ENCODE measurements at places on chromosomes 16 and 17.

- no peak for DNase-seq
Observed at GRCh38 chr17:19290066-19290705, 53.0 kb downstream of the EPN2 start.

- no peak for DNase-seq
Observed at GRCh38 chr16:66519482-66520373, 30.2 kb downstream of the TK2 start.

DNA sequence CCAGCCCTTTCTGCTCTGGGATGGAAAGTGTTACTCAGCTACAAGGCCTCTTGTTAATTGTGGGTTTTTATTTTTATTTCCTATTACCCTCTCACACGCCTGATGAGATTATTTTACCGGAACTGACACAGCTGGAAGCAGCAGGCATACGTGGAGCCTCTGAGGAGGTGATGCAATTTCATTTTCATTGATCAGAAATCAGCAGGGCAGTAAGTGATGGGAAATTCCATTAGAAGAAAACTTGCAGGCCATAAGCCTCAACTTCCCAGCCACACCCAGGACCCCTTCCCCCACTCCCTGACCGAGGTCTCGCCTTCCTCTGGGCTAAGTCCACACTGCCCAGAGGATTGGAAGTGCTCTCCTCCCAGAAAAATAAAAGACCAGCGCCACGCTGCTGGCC, 69.7 kb downstream of the ZFHX3 start:
- no peak for DNase-seq

GRCh38 chr16:5215901-5216300, 118.3 kb upstream of the EEF2KMT start:
- no peak for DNase-seq

DNA sequence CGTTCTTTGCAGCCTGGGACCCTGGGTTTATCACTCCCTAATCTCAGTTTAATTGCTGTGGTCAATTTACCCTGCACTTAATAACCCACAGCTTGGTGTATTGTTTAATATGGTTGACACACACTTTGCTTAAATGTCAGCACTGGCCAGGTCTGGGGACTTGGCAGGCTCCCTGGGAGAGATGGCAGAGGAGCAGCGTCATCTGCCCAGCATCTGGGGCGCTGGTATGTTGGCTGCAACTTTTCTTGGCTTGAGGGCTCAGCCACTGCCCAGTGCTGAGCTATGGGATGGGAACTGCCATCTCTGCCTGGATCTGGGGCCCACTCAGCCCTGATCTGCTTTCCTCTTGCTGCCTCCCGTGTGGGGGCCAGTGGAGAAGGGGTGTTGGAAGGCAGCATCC, 115.7 kb upstream of the IRX3 start:
- no peak for DNase-seq

GRCh38 chr17:40499551-40500189, 1.8 kb downstream of the TNS4 start:
- peak; percentile 44 for DNase-seq

DNA sequence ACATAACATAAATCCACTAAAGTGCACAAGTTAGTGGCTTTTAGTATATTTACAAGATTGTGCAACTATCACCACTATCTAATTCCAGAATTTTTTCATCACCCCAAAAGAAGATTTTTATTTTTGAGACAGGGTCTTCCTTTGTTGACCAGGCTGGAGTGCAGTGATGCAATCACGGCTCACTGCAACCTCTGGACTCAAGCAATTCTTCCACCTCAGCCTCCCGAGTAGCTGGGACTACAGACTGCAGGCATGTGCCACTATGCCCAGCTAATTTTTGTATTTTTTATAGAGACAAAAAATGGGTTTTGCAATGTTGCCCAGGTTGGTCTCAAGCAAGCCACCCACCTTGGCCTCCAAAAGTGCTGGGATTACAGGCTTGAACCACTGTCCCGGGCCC, 15.1 kb downstream of the DRC7 start:
- no peak for DNase-seq

GRCh38 chr16:15907863-15908478, 19.6 kb upstream of the CEP20 start:
- DNase-seq, result peak; percentile 23

GRCh38 chr16:53953336-53953735, 249.4 kb downstream of the FTO start:
- no peak for DNase-seq

DNA sequence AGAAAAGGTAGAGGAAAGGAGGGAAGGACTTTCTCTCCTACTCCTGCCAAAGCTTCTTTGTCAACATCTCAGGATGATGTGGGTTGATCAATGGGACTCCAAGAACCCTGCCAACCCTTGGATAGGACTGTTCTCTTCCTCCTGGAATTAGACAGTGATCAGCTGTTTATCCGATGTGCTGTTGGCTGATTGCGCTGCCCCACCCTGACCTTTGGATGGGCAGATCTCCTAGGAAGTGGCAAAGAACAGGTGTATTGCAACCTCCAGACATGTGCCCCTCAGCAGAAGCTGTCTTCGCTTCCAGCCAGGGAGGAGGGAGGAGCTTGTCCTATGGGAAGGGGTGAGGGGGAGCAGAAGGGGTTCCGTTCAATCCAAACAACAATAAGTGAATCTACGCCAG, 30.5 kb downstream of the SLC5A11 start:
- no peak for DNase-seq

GRCh38 chr16:67150833-67151396, at the start of gene B3GNT9:
Gene B3GNT9, minus strand, starts transcription at chr16:67150998. Its CDS starts 513 bp downstream, at chr16:67150485.
- no peak for DNase-seq

DNA sequence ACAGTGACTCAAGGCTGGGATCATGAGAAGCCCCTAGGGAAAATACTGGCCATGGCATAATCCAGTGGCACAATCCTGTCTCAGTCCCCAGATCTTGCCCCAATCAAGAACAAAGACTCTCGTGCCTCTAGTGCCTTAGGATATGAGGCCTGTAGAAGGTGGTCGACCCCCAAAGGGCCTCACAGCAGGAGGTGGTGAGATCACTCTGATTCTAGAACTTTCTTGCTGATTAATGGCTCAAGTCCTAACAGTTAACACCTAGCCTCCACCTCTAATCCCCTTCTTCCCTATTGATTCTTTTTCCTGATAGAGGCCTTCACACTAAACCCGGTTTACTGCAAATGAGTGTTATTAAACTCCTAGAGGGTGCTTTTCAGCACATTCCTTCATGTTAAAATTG, 176.8 kb downstream of the CCDC182 start:
- DNase-seq, result no peak

DNA sequence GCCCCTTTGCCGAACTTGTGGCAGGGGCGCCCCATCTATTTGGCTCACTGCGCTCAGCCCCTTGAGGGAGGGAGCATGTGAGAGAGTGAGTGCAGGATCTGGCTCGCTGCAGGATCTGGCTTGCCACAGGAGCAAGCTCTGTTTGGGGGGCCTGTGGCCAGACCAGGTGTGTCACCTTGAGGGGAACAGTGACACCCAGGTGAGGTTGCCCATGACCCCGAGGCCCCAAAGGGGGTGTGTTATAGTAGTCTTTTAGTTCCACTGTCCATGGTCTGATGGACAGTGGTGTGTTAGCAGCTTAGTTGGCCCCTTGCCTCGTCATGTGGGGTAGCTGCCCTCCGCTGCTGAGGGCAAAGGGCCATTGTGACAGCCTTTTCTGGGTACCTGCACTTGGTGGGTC, 41.6 kb downstream of the CCDC42 start:
- DNase-seq, result no peak

DNA sequence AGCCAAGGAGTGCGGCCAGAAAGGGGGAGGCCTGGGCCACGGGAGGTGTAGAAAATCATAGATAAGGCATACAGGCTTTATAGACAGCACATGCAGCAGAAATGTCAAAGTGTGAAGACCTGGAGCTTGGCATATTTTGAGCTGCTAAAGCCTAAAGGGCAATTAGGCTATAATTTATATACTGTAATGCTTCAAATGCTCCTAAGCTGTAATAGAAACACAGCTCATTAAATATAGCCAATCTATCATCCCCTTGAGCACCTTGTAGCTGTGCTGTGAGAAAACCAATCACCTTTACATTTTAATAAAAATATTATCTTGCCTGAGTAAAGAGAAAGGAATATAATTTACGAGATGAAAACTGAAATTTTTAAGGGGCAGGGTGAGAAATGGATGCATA, 97.9 kb upstream of the NOG start:
- no peak for DNase-seq

GRCh38 chr17:50952013-50952412, 85.9 kb upstream of the TOB1 start:
- DNase-seq, result peak; percentile 76

DNA sequence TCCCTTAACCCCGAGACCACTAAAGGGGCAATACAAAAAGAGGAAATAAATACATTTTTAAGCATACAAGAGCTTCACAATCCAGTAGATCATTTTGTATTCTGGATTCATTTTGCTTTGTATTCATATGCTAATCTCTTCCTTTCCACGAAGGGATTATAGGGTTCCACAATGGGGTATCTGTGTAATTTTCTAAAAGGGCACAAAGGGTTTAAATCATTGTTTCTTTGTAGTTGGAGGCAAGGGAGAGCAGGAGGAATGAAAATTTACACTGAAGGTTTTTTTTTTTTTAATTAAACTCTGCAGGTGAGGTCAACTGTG, 592 bp upstream of the NUFIP2 start:
- DNase-seq, result no peak

DNA sequence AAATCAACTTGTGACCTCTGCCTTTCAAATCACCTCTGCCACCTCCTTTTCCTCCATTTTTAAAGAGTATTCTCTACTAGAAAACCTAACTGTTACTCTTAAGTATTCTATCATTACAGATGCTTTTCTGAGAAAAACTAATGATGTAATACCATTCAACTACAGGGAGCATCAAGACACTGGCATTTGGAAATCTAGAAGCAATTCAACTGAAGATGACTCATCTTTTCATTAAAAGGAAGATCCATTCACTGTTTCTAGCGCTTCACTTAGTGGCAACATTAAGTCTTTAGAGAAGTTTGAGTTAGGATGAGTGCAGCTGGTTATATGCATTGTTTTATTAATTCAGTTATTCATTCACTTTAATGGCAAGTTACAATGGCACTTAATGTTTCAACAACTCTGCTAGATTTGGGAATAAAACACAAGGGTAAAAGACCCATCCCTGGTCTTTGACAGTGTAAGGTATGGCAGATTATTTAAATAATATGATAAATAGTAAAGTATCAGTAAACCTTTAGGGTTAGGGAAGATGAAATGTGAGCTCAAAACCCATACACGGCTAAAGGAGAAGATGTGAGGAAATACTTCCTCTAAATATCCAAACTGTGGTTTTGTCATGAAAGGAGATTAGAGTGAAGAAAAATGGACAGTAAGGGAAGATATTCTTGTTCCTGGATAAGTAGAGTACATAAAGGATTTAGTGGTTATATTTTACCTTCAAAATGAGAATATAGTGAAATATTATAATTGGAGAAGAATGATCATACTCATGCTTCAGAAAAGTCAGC, 61.7 kb downstream of the KCNJ2 start:
- no peak for DNase-seq

GRCh38 chr16:49833796-49834530, 21.9 kb downstream of the ZNF423 start:
- DNase-seq, result no peak

- DNase-seq, result no peak
Observed at GRCh38 chr16:15459791-15460190, 25.4 kb downstream of the BMERB1 start.

DNA sequence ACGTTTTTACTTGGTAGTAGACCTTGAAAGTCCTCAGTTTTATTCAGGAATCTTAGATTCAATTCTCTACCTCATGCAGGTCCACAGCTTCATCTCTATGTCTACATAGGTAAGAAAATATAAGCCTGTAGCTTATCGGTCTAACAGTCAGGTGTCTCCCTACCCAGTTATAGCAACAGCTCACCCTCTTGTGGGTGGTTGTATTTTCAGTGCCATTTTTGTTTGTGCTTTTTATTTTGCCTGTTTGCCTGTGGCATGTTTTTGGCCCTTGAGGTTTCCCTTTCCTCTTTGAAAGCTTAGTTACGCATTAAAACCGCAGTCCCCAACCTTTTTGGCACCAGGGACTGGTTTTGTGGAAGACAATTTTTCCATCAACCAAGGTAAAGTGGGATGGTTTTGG, 23.6 kb upstream of the WIPI1 start:
- DNase-seq, result no peak

DNA sequence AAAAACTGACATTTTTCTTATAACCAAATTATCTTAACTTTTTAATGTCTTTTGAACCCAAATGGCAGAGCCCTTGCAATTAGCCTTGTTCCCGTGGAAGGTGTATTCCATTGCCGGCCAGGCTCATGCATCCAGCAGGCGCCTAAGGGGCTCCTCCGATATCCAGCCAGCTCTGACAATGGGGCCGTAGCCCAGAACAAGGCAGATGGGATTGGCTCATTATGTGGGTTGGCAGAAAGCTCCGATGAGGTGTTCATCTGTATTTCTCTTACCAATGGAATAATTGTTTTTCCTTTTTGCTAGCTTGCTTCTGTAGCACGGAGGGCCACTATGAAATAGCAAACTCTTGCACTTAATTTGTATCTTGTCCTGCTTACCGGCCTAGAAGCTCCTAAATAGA, 208.2 kb upstream of the CHMP6 start:
- DNase-seq, result no peak

GRCh38 chr17:68468334-68468733, 11.0 kb upstream of the WIPI1 start:
- DNase-seq, result no peak

DNA sequence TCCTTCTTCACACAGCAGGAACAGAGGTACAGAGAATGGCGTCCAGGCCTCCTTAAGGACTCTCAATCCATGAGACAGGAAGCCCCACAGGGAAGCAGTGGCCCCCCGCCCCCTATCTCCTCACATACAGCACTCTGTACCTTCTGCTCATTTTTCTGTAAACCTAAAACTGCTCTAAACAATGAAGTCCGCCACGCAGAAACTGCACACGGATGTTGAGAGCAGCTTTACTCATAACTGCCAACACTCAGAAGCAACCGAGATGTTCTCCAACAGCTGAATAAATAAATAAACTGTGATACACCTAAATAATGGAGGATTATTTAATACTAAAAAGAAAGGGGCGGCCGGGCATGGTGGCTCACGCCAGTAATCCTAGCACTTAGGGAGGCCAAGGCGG, 9.9 kb downstream of the TBC1D16 start:
- no peak for DNase-seq

- no peak for DNase-seq
Observed at GRCh38 chr16:88539261-88539651, 30.9 kb upstream of the ZC3H18 start.

DNA sequence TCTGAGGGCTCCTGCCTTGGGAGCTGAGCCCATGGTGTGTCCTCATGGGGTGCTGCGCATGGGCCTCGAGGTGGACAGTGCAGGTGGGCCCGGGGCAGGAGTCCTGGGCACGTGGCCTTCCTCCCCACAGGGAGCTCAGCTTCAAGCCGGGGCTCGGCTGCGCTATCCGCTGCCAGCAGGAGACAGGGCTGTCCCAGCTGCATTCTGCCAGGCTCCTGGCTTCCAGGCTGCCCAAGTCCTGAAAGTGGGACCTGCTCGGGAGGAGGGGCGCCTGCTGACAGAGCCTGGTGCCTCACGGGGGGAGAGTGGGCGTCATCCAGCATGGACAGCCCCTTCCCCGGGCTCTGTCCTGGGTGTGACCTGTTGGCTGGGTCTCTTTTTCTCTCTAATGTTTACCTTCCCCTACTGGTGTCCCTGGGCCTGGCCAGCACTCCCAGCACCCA, 7.1 kb downstream of the TRAF7 start:
- DNase-seq, result no peak

- no peak for DNase-seq
Observed at GRCh38 chr17:55448681-55449080, 27.0 kb upstream of the MMD start.

GRCh38 chr16:69351309-69352027, at the start of gene TMED6:
Gene TMED6, minus strand, starts transcription at chr16:69351786. Its CDS starts 33 bp downstream, at chr16:69351753.
- no peak for DNase-seq

- no peak for DNase-seq
Observed at GRCh38 chr16:83989300-83989699, 21.3 kb downstream of the NECAB2 start.

GRCh38 chr16:17305694-17306093, 165.1 kb downstream of the XYLT1 start:
- DNase-seq, result no peak

All from LoVo (cell line).